ENCODE measurements at places on chromosomes 3 and 15.

DNA sequence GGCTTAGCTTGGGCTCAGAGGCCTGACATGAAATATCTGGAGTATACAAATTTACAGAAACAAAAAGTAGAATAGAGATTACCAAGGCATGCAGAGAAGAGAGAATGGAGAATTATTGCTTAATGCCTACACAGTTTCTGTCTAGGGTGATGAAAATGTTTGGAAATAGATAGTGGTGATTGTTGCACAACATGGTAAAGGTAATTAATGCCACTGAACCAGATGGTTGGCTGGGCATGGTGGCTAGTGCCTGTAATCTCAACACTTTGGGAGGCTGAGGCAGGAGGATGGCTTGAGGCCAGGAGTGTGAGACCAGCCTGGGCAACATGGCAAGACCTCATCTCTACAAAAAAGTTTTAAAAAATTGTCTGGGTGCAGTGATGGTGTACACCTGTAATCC, 46.6 kb upstream of the OSBPL11 start:
- no peak for DNase-seq

DNA sequence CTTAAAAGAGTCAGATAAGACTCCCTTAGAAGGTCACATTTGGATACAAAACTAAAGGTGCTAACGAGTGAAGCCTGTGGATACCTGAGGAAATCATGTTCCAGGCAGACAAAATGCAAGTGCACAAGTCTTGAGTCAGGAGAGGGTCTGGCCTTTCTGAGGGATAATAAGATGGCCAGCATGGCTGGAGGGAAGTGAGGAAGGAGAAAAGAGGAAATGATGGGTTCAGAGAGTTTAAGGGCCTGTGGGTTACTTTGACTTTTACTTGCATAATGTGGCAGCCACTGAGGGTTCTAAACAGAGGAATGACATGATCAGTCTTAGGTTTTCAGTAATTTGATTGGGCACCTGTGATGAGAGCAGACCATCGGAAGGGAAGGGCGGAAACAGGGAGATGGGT, 3.5 kb upstream of the ROPN1B start:
- DNase-seq, result no peak

DNA sequence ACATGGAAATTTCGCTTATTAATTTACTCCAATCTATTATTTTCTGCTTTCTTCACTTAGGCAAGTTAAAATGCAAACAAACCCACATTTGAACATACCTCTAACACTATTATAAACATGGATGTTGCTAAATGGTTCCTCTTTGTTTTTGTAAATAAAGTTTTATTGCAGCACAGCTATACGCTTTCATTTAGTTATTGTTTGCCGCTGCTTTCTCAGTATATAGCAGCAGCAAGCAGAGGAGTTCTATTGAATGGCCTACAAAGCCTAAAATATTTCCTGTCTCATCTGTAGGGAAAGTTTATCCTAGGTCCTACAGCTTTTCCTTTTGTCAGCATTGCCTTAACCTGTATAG, 7.9 kb upstream of the CHD2 start:
- DNase-seq, result no peak

- no peak for DNase-seq
Measured at GRCh38 chr3:48069339-48069738, 53.1 kb upstream of the MAP4 start.

DNA sequence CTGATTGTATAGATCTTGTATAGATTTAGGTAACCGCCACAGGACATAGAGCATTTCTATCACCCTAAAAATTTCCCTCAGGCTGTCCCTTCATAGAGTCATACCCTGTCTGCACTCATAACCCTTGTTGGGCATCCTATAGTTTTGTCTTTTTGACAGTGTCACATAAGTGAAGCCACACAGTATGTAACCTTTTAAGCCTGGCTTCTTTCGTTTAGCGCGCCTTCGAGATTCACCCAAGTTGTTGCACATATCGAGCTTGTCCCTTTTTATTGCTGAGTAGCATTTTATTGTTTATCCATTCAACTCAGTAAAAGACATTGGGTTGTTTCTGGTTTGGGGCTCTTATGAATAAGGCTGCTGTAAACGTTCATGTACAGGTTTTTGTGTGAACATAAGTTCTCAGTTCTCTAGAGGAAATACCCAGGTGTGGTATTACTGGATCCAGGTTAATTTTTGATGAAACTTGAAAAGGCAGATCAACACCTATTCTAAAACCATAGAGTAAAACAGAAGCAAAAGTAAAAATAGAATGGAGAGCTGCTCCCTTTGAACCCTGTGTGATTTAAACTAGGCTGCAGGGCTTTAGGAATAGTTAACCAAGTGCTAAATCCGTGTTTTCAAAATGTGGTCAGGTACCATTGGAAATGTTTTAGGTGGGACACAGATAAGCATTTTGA, 49.5 kb downstream of the CD86 start:
- no peak for DNase-seq

DNA sequence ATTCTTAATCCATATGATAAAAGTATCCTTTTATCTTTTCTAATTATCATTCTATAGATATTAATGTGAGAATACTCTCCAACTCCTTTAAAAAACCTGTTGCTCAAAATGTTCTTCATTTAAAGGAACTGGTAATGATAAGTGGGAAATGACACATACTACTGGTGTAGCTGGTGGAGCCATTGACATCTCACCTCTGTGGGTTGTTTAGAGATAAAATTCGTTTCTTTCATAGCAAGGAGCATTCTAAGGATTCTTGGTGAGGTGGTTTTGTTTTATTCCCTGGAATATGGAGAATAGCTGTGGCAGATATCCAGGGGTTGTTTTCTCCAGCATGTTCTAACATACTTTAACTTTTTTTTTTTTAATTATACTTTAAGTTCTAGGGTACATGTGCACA, 299.8 kb upstream of the THBS1 start:
- no peak for DNase-seq

DNA sequence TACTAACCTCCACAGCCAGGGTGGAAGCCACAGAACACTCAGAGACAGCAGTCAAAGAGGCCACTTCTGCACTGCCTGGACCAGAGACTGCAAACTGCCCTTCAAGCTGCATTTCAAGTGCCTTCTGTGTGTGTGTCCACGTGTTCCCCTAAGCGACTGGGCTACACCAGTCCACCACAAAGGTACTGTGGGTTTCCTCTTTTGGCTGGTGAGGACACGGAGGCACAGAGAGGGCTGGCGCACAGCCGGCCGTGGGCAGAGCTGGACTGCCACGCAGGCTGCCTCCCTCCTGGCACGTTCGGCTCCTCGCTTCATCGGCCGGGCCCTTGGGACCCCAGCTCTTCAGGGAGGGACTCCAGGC, 60.9 kb downstream of the MGLL start:
- DNase-seq, result no peak

DNA sequence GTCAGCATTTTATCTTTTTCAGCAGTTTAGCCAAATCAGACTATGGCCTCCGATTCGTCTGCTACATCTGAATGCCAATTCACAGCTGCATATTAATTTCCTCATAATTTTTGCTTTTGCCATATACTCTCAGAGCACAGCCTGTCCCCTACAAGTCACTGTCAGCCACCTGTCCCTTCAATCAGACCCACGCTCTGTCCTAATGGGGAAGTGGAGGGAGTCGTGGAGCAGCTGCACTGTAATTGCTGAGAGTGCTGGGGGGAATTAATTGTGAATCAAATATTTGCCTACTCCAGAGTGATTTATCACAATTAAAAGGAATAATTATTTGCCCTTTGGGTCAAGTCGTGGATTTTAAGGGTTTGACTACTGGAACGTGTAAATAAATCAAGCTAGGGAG, 75.5 kb downstream of the EBLN2 start:
- DNase-seq, result no peak

- no peak for DNase-seq
Measured at GRCh38 chr3:49733551-49733950, 9.8 kb upstream of the GMPPB start.

GRCh38 chr3:126573492-126574117, 14.9 kb upstream of the C3orf22 start:
- no peak for DNase-seq

GRCh38 chr3:135140591-135140990, 345.5 kb downstream of the EPHB1 start:
- DNase-seq, result no peak

Measured in RPMI8226 (cell line).